Amygdala (tissue), 56 donors: ENCODE measurements at places on chromosomes 1 and 21.
A peak's percentile ranks its signal among the peaks of the same experiment; 100 is the strongest.

DNA sequence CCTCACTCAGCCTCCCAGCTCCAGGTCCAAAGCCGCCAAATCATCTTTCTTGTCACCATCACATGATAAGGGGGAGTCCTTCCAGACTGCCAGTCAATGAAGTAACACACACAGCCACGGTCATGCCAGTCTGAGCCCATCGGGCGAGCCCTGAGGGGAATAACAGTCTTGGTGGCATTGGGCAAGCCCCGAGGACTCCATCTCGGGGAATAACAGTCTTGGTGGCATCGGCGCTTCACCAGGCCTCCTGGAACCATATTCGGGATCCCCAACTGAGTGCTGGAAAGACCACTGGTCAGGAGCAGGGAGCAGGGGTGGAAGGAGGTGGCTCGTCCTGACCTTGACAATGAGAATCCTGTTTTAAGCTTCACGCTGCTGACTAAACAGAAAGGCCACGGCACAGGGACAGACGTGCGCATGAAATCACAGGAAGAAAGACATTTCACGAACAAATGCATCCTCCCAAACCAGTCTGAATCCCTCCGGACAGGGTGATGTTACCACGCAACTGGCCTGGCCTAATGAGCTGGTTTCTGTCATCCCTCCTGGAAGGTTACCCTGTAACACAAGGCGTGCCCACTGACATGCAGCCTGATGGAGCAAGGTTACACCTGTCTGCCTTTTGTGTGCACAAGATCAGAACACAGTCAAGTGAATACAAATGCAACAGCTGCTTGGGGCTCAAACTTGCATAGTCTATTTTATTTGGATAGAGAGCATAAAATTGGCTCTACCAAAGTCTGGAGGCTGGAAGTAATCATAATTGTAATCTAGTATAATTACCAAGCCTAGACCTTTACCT, 517.4 kb downstream of the KIF26B start:
- no peak for DNase-seq

DNA sequence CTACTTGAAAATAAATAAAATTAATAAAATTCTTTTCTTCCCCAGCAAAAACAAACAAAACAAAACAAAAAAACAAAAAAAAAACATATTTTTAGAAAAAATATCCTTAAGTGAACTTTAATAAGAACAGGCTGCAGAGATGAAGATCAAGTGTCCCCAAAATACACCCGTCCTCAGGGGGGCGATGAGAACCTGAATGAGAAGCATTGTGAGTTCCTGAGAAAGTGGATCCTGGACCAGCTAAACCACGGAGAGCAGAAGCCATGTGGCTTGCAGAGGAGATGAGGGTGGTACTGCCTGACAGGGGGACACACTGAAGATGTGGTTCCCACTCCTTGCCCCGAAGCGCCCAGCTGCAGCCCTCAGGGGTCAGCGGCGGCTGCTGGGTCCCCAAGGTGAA, 89.3 kb downstream of the ITPKB start:
- no peak for DNase-seq

DNA sequence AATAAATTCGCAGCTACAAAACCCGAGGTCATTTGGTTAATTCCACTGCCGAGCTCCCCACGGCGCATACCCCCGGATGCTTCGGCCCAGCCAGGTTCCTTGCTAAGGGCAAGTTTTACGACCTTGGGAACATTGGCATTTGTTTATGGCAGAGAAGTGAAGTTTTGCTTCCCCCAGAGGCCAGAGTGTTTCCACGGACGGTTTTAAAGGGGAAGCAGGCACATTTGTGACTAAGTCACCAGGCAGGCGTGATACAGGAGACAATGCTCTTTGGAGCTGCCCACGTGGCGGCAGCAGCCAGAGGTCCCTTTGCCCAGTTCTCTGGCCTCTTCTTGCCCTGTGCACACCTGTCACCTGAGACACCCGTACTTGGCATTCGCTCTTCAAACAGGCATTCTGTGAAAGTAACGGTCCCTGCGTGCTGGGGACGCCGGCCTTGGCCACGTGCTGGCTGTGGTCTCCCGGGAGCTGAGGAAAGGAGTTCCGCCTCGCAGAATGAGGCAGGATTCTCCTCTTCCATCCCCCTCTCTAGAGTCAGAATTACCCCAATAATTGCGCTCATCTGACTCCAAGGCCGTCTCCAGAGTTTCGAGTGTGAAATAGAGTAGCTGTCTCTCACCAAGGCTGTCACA, 138.3 kb downstream of the PRDM16 start:
- DNase-seq: no peak

GRCh38 chr1:99986656-99987225, 16.9 kb downstream of the SLC35A3 start:
- no peak for DNase-seq

DNA sequence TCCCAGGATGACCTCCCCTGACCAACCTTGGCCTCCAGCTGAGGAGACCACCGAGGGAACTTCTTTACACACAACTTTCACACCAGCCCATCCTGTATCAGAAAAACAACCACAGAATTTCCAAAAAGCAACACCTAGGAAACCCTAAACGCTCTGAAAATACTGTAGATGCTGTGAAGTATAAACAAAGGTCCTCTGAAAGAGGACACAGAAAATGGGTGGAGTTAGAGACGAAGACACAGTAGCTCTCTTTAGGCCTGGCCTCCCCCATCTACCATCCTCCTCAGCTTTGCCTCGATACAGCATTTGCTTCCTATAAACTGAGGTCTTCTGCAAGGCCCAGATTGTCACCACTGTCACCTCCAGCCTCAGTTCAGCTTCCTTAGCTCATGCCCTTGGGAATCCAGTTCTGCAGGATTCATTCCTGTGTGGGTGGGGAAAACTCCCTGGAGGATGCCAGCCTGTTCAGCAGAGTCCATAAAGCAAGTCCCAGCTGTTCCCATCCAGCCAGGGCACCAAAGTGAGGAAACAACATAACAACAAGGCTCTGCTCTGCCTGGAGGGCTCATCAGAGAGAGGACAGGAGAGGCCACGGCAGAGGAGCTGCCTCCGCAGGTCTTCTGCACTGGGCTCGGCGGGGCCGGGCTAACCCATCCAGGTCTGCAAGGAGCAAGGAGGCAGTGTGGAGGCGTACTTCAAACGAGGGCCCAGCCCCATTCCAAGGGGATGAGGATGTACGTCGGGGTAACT, 15.0 kb downstream of the PIK3C2B start:
- no peak for DNase-seq

DNA sequence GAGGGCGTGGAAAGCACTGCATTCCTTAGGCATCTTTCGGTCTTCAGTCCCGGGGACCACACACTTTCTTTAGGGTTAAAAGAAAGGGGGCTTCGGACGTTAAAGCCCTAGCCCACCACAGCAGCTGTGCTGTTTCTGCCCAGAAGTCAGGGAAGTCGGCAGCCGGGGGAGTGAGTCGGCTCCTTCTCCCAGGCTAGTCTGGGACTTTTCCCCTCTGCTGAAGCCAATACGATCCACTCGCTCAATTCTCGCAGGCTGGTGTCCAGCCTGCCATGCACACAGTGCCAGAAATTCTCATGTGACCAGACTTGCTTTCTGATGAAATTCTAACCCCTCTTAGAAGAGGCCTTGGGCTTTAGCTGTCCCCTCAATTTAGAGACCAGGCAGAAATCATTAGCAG, 67.7 kb downstream of the BCAR3 start:
- DNase-seq: no peak

DNA sequence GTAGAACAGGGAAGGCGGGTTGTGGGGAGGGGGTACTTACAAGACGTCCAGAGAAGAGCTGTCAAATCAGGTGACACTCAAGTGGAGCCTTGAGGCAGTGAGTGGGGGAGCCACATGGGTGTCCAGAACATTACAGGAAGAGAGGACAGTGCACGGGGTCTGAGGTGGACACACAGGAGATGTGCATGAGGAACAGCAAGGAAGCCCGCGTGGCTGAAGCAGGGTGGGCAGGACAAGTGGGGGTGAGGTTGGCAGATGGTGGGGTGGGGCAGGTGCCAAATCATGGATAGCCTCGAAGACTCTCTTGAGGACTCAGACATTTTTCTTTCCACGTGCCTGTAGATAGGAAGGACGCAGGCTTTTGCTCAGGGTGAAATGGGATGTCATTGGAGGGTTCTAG, 921 bp downstream of the SMPDL3B start:
- no peak for DNase-seq

DNA sequence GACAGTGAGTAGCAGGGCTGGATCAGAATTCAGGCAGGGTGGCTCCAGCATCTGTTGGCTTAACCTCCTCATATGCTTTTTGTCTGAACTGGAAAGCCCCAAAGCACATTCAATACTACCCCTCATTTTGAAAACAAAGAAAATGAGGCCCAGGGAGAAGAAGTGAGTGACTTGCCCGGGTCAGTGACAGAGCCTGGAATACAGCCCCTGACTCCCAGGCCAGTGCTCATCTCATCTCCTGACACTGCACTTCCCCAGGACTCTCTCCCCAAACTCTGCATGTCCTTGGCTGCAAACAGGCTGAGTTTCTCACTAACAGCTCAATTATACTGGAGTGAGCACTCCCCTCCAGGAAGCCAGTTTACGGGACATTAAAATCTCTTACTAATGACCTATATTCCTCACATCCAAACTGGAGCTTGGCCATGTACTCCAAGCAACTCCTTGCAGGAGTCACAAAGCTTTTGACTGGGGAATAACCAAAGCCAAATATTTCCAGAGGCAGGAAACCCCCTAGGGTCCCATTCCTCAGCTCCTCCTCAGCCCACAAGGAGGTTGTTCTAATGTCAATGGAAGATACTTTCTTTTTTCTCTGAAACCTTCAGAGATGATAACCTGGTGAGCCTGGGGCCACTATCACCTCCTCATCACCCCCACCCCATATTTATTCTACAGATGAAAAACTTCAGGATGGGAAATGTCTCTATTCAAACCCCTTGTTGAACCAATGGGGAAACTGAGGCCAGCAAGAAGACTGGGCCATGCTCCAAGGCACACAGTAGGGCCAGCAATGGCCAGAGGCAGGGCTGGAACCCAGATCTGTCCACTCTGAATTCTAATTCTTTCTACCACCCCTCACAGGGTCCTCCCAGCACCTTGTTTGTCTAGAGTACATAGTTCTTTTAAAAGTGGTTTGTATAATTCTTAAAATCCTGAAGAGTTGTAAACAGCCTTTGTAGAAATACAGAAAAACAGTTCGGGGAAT, 127.0 kb downstream of the PLPP3 start:
- DNase-seq: no peak

DNA sequence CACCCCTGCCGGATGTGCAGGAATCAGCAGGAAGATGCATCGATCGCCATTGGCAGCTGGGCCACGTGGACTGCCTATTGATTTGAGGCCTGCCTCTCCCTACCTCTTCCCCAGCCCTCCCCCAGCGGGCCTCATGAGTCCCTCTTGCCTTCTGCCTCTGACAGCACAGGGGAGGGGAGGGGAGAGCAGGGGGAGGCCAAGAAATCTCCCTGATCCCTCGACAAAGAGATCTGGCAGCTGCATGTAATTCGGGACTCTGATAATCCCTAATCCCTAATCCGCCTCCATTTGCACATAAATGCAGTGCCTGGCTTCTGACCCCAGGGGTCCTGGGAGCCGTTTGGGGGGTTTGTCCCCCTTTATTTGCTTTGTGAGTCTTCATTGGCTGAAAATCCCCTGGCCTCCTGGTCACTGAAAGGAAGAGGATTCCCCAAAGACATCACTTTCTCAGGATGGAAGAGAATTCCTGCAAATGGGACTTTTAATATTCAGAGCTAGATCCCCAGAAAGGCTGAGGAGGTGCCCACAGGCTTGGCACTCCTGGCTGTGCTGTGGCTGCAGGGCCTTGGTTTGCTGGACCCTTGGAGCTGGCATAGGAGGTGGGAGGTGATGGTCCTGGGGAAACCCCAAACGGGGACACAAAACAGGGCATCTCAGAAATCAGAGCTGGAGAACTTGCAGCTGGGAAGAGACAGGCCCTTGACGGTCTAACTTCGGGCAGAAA, 239.4 kb upstream of the POU3F1 start:
- DNase-seq: no peak

GRCh38 chr1:33317946-33318345, 3.0 kb downstream of the A3GALT2 start:
- no peak for DNase-seq

DNA sequence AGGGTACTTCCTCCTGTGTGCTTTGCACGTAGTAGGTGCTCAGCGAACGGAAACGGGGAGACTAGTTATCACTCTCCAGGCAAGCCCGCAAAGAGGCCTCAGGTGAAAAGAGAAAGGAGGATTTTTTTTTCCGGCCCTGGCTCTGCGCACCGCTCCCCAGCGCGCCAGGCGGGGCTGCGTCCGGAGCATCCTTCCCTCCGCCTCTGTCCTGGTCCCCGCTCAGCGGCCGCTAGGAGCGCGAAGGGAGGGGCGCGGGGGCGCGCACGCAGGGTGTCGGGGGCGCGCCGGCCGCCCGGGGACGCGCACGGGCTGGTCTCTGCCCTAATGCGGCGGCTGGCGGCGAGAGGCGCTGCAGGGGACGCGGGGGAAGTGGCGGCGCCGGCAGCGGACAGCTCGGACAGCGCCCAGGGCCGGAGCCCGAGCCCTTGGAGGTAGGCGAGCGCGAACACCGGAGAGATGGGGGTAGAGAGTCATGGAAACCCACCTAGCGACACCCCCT, 42.3 kb upstream of the NFASC start:
- DNase-seq: peak; percentile 68

- no peak for DNase-seq
These were observed 11.8 kb upstream of the STMN1 start for GRCh38 chr1:25917996-25918395.

DNA sequence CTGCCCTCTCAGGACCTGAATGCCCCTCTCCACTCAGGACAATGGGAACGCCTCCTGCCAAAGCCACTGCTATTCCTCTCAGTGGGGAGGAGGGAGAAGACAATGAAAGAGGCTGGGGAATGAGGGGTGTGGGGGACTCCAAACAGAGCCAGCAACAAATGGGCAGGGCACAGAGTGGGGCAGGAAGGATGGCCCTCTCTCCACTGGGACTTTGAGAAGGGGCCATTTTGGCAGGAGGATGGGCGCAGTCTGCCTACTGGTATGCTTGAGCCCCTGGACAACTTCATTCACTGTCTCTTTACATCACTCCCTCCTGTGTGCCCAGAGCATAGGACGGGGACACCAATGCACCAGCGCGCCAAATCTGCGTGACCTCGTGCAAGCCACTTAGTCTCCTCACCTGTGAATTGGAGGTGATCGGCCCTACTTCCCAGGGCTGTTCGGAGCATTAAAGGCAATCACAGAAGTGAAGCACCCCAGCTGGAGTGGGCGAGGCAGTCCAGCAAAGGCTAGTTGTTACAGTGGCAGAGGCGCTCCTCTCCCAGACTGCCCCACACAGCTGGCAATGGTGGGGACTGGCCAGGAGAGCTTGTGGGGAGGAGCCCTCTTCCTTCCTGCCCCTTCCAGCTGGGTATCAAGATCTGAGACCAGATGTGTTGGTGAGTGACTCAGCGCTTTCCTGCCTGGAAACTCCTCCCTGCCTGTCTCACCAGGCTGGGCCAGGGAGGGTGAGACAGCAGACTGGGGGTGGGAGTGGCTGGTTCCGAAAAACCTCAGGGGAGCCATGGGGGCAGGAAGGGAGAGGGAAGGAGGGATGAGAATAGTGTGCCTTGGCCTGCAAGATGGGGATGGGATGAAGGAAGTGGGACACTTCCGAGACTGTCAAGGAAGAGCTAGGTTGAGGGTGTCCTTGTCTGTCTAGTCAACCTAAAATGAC, 22.4 kb upstream of the SYNC start:
- no peak for DNase-seq

GRCh38 chr1:42340093-42340492, 5.1 kb upstream of the FOXJ3 start:
- DNase-seq: no peak
